Kidney epithelial cell (primary cell): ENCODE measurements at places on chromosomes 2 and 18.

DNA sequence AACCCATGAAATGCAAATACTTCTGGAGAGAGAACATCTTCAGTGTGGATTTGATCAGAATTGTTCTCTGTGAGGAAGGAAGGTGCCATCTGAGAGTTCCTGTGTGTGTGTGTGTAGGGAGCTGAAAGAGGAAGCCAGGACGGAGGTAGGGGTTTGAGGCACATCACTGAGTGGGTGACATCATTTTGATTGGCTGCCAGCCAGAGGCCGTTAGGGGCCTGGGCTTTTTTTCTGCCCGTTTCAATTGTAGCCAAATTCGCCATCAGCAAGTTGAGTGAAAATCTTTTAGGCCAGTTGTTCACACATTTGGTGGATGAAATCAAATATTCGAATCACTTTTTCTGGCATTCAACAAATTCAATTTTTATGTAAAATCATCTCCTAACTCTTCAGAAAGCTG is 48.9 kb downstream of the TSN start:
- peak; percentile 12 for DNase-seq

GRCh38 chr2:224325941-224326340 is 76.0 kb downstream of the FAM124B start:
- no peak for DNase-seq

- no peak for DNase-seq
Observed at GRCh38 chr2:238134393-238134785, 4.1 kb upstream of the KLHL30 start.

- no peak for DNase-seq
Observed at GRCh38 chr18:9698497-9698896, 9.6 kb upstream of the RAB31 start.

DNA sequence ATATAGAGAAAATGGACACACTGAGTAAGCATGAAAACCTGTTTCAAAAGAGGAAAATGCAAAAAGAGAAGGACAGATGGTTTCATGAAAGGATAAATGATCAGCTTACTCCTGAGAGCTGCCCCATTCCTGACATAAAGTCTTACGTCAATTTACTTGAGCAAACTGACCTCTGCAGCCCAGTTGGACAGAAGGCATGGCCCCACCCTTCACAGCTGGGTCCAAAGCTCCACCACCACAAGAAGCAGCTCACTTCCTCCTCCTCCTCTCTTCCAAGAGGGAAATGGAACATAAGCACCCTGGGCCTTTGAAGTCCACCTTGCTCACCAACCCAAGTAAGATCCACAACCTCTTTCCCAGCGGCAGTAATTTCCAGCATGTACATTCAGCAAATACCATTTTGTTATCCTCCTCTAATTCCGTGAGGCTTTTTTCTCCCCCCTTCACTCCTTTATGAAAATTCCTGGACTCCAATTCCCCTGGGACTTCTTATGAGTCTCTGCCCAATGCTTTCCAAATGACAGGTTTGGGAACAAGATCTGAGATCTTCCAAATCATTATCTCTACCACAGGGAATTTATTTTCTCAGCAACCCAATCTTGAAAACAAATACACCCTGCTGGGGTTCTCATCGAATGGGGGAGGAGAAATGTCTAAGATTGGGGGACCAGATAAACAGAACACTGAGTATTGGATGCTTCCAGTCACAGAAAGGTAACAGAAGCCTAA is 10.1 kb downstream of the COL4A4 start:
- DNase-seq, result no peak

DNA sequence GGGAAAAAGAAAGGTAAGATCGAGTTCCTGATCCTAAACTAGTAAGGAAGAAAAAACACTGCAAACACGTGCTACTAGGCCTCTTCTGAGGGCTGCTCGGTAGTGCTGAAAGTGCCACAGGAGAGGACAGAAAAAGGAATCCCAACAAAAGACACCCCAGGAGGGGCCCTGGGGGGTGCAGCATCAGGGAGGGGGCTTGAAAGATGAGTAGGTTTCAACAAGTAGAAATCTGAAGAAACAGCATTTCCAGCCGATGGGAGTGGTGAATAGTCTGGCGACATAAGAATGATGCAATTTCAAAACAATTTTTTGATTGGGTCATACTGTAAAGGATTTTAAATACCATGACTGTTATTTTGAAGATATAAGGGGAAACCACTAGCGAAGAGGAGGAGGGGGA is 98.6 kb downstream of the NOL10 start:
- DNase-seq, result no peak

DNA sequence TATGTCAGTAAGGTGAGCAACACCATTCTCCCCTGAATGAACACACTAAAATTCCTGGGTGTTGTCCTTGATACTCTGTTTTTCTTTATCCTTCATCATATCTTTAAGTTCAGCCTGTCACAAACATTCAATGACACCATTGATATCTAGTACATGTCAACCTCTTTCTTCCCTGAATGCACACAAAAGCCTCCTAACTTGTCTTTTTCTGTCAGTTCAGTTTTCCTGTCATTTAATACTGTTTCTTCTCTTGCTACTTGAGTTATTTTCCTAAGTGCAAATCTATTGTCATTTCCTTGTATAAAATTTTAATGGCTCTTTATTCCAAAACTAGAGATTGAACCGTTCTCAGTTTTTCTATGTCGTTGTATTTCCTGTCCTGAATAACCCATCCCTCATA is 1107.6 kb upstream of the SLC39A10 start:
- DNase-seq, result no peak

DNA sequence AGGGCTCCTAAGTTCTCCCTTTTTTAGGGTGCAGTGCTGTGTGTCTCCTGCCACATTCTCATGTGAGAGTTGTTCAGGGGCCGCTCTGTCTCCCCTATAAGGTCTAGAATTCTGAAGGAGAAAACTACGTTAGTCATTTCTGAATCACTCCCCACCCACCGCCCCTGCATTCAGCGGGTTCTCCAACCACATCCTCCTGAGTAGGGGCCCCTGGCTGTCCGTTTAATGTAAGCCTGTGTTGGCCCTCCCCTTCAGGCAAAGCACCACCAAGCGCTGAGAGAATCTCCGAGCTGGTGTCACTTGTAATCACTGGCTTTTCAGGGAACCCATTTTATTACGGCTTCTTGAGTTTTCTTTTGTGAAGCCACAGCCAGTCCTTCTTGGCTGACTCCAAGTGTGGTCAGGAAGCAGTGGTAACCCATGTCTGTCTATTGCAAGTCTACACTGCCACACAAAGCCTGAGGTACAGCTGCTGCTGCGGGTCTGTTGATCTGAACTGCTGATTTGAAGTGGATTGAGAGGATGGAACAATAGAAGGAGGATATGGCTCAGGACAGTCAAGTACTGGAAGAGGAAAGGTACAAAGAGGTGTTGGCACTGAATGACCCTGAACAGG is 16.9 kb downstream of the LCT start:
- DNase-seq, result no peak

DNA sequence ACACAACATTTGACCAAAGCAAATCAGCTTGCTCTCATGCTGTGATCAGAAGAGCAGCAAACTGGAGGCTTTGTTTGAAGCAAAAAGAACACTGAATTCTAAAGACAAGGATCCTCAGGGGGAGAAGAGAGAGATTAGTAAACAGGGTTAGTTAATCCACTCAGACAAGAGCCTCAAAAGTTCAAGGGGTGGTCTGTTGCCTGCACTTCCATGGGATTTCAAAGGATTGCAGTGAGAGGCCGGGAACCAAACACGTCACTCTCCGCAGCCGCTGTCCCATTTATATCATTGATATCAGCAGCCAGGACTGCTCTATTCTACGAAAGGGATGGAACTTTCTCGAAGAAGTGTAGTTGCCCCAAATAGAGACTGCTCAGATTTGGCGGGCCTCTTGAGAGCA is 97.8 kb upstream of the SP3 start:
- DNase-seq, result no peak

GRCh38 chr2:217632043-217632442 is 370.8 kb downstream of the TNS1 start:
- no peak for DNase-seq

- no peak for DNase-seq
Observed at GRCh38 chr2:71130905-71131244, 441 bp downstream of the MPHOSPH10 start.

DNA sequence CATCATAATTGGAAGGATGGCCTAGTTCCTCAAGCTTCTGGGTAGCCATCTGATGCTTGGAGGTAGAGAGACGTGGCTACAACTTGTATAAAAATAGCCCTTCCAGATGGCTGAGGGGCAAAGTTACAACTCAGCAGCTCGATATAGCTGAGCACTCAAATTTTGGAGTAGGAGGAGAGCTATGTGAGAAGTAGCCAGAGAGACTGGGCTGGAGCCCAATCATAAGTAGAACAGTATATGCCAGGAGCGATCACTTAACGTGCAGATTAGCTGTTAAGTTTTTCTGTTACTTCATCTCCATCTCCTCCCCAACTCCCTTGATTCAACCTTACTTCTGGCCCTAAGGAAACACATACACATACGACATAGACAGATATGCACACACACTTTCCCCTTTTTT is 28.8 kb downstream of the CNRIP1 start:
- no peak for DNase-seq

- peak; percentile 42 for DNase-seq
Observed at GRCh38 chr18:23422751-23423418, 30.2 kb upstream of the RIOK3 start.

DNA sequence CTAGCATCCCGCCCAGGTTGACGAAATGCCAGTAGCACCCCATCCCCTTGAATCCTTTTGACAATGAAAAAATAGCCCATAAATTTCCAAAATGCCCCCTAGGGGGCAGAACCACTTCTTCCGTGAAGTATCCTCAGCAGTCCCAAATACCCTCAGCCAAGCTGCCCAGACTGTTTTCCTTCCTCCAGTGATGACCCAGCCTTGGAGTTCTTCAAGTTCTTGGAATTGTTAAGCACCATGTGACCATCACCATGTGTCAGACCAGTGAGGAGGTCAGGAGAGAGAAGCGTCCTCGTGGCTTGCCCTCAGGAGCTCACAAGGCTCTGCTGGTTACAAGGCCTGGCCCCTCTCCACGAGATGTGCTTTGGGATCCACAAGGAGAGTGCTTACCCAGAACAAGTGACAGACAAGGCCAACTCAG is 1.4 kb upstream of the SLC23A3 start:
- peak; percentile 55 for DNase-seq

DNA sequence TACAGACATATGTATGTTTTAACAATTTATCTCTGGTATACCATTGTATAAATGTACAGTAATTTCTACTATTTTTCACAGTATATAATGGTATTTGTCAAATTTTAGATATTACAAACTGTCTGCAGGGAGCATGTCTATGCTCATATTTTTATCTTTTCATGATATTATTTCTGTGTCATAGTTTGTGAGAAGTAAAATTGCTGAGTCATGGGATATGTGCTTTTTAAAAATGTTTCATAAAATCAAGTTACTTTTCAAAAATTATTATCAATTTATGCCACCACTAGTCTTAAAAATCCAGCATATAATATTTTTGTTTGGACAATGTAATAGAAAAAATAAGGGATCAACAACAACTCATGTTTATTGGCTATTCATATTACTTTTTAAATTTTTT is 9.1 kb upstream of the ZNF804A start:
- DNase-seq, result no peak

GRCh38 chr2:164984428-164984827 is 29.1 kb upstream of the SLC38A11 start:
- DNase-seq, result no peak

GRCh38 chr2:113872201-113872600 is 17.7 kb upstream of the ACTR3 start:
- DNase-seq, result no peak

- no peak for DNase-seq
Observed at GRCh38 chr2:217698691-217699090, 304.1 kb downstream of the TNS1 start.

- no peak for DNase-seq
Observed at GRCh38 chr18:75757951-75758350, 330.4 kb upstream of the SMIM21 start.

DNA sequence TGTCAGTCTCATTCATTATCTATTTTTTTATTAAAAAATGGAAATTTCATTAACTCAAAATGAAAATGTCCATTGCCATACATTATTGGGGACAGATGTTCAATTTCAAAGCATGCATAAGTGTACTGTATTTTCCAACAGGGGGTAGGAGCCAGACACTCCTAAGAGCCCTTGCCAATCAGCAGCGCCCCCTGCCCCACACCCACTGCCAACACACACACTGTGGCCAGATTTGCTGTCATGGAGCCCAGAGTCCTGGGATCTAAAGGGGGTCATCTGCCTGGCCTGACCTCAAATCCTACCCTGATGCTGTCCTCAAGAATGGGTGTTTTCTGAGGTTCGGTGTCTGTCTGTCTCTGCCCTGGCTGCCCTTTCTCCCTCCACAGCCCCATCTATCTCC is 162.2 kb upstream of the TWIST2 start:
- no peak for DNase-seq

GRCh38 chr2:121084130-121084680 is 200.8 kb downstream of the TFCP2L1 start:
- DNase-seq, result no peak

DNA sequence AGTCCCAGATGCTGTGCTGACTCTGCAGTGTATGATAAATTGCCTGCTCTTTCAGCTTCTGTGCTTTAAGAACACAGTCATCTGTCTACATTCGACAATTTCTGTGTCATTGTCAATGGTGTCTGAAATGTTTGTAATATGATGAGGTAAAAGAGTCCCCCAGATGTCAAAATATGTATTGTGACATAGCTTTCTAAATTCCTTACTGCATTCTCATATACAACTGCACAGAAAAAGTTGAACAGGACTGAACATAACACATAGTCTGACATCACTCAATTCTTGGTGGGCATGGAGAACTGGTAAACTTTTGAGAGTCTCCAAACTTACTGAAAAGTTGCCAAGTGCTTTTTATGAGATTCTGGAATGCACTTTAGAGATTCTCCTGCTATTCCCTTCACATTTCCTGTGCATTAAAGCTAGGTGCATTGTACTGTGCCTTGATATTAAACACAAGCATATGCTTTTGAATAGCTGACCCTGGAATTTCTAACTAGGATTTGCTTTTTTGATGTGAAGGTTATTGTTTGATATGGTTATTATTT is 48.1 kb upstream of the ARHGAP28 start:
- DNase-seq, result no peak

DNA sequence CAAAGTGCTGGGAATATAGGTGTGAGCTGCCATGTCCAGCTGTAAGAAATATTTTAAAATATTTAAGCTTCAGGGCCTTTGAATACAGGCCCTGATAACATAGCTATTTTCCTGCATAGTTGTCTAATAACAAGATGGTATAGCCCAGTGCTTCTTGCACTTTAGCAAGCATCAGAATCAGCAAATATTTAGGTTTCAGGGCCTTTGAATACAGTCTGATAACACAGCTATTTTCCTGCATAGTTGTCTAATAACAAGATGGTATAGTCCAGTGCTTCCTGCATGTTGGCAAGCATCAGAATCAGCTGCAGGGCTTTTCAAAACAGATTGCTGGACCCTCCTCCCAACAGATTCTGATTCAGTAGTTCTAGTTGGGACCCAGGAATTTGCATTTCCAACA is 5.6 kb downstream of the GEMIN6 start:
- no peak for DNase-seq

- DNase-seq, result no peak
Observed at GRCh38 chr2:18272148-18272494, 288.3 kb downstream of the RDH14 start.

GRCh38 chr2:169798397-169798717 is 314 bp upstream of the SSB start:
- DNase-seq, result no peak

- DNase-seq, result no peak
Observed at GRCh38 chr2:239895116-239895515, 130.0 kb downstream of the NDUFA10 start.
